ENCODE measurements at places on chromosomes 3 and 15. TPM values are rescaled to one million over a fixed set of nuclear protein-coding genes. Genes with fewer than 3 reads are reported as not detected.

The SYNPR gene
- not detected for total RNA-seq

The CLDN11 gene
- 131 TPM for total RNA-seq

The GOLGA6L7 gene
- not detected for total RNA-seq

The XCR1 gene
- under 0.01 TPM for total RNA-seq

The PRSS50 gene
- not detected for total RNA-seq

The PLSCR5 gene
- total RNA-seq: not detected

The CFAP100 gene
- not detected for total RNA-seq

The SLC9C1 gene
- not detected for total RNA-seq

The CYP1A1 gene
- total RNA-seq: under 0.01 TPM

The CCR8 gene
- not detected for total RNA-seq

The P2RY1 gene
- 7.6 TPM for total RNA-seq

The CSK gene
- total RNA-seq: 16.2 TPM

The TMCO5A gene
- total RNA-seq: not detected

The IMPG2 gene
- 0.33 TPM for total RNA-seq

The BTBD1 gene
- total RNA-seq: 105 TPM

The TNFSF10 gene
- total RNA-seq: 4.3 TPM

The NR1I2 gene
- total RNA-seq: under 0.01 TPM

The MKRN3 gene
- total RNA-seq: under 0.01 TPM

The APOD gene
- total RNA-seq: 2.1 TPM

The THAP10 gene
- total RNA-seq: 2.3 TPM

The KCNMB2 gene
- 0.17 TPM for total RNA-seq

The SLC12A1 gene
- total RNA-seq: not detected

The GOLGA8O gene
- total RNA-seq: 0.99 TPM

The CYP1A2 gene
- total RNA-seq: not detected

The NTRK3 gene
- not detected for total RNA-seq

The ZNF609 gene
- 11.3 TPM for total RNA-seq

The VEPH1 gene
- 34.7 TPM for total RNA-seq

The AMIGO3 gene
- under 0.01 TPM for total RNA-seq

The TRIM42 gene
- not detected for total RNA-seq

The RBMS3 gene
- 58.6 TPM for total RNA-seq
